Activated T-cell treated with anti-CD3 and anti-CD28 coated beads, Interleukin-2, amount 50 U/mL, for 48 hours (primary cell): ENCODE measurements at places on chromosomes 2 and 18.

DNA sequence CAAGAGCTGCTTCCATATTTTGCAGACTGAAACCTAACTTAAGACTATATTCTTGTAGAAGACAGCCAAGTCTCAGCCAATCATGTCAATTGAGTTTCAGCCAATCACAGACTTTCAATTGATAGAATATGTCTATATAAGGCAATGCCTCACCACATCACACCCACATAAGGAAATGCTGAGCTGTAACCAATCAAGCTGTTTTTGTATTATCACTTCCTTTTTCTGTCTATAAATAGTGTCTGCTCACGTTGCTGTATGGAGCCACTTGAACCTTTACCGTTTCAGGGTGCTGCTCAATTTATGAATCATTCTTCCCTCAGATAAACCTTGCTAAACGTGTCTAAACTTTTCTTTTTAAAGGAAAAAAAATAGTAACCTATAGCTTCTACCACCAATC, 1554.4 kb upstream of the LRRTM1 start:
- DNase-seq = no peak

DNA sequence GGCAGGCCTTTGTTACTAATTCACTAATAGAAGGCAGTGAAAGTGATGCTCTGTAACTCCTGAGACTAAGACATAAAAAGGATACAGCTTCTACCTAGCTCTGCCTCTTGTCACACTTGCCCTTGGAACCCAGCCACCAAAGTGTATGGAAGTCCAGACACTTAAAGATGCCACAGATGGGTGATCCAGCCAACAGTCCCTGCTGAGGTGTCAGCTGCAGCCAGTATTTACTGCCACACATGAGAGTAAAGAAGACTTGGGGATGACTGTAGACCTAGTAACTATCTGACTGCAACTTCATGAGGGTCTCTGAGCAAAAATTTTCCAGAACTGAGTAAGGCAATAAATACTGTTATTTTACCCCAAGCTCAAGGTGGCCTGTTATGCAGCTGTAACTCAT, 8.8 kb downstream of the IMMT start:
- no peak for DNase-seq

GRCh38 chr2:179186126-179186525, 78.5 kb downstream of the SESTD1 start:
- DNase-seq = no peak

DNA sequence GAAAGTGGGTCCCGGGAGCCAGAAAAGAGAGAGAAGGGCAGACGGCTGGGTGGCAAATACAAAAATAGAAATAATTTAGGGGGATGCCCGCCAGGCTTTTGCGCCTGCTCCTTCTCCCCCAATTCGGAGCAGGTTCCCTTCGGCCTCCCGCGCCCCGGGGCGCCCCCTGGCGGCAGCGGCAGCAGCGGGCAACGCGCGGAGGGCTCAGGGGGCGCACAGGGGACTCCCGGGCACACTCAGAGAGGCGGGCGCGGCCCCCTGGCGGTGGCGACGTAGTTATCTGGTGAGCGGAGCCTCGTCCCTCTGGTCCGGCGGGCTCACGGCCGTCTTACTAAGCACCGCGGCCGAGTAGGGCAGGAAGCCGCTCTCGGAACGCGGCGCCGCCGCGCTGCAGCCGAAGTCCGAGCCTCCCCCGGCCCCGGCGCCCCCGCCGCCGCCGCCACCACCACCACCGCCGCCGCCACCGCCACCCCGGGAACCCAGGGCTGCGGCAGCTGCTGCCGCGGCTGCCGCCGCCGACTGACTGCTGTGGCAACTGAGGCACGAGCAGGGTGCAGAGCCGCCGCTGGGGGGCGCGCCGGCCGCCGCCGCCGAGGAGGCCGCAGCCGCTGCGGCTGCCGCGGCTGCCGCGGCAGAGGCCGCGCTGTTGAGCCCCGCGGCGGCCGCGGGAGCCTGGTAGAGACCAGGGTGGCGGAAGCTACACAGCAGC, 3.8 kb downstream of the EVX2 start:
- DNase-seq = no peak
